ENCODE measurements at places on chromosomes 1 and 21.
A peak's percentile ranks its signal among the peaks of the same experiment; 100 is the strongest.

DNA sequence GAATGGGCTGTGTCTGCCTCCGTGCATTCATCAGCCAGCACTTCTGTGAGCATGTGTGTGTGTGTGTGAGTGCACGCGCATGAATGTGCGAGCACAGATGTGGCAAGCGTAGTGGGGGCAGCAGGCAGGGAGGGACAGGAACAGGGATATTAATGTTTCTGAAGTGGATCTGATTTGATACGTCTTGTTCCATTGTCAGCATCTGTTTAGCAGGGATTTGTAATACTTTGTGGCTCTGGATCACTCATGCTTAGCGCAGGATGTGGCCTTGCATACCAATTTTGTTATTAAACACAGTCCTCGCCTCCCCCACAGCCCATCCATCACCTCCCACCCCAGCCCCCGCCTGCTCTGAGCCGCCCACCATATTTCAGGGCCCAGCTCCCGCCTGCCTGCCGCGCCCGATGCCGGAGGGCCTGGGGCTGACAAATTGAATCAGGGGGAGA, 52.4 kb downstream of the TMEM53 start:
- DNase-seq = no peak

DNA sequence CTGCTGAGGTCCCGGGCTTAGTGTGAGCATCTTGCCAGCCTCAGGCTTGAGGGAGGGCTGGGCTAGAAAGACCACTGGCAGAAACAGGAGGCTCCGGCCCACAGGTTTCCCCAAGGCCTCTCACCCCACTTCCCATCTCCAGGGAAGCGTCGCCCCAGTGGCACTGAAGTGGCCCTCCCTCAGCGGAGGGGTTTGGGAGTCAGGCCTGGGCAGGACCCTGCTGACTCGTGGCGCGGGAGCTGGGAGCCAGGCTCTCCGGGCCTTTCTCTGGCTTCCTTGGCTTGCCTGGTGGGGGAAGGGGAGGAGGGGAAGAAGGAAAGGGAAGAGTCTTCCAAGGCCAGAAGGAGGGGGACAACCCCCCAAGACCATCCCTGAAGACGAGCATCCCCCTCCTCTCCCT, 7.2 kb upstream of the HTR6 start:
- DNase-seq = no peak

DNA sequence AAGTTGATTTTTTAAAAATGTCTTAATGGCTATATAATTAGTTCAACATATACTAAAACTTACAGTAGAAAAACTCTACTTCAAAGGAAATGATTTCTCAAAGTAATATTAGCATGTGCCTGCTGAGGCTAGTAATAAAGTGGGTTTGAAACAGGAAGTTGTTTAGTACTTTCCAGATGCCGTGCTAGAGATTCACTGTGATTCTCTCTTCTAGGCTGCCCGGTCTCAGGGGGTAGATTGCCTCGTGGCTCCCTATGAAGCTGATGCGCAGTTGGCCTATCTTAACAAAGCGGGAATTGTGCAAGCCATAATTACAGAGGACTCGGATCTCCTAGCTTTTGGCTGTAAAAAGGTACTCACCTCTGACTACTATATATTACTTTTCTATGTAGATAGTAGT, 9.1 kb downstream of the EXO1 start:
- no peak for DNase-seq

DNA sequence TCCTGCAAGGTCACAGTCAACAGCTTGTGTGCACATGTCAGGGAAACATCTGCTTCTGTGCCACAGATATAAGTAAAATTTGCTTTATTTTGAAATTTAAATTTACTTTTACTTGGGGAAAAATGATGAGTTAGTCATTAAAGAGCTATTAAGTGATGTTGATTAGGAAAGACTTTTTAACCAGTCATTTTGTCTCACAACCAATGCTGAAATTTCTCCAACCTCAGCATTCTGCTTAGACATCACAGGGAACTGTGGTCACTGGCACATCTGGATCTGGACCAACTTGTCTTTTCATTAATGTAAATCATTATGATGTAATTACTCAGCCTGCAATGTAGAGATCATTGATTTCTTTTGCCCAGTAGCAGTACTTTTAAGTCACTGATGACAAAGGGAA, 301.0 kb downstream of the TTLL7 start:
- DNase-seq = no peak

- no peak for DNase-seq
Observed at GRCh38 chr1:41467673-41468072, 16.8 kb downstream of the EDN2 start.

DNA sequence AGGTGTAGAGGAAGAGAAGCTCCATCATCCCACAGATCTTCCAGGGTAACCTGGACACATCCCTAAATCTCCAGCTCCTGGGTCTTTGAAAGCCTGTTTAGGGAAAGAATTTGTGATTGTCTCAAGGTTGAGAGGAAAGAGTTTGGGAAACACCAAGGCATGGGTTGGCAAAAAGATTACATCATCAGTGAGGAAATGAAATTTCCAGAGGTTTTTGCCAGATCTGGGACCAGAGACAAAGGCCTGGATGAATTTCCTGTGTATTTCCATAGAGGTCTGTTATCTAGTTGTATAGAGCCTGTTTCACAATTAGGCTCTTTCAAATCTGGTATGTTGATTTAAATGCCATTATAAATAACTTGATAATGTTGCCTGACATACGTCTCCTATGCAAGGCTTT, 82.3 kb downstream of the GPR89B start:
- DNase-seq = no peak

DNA sequence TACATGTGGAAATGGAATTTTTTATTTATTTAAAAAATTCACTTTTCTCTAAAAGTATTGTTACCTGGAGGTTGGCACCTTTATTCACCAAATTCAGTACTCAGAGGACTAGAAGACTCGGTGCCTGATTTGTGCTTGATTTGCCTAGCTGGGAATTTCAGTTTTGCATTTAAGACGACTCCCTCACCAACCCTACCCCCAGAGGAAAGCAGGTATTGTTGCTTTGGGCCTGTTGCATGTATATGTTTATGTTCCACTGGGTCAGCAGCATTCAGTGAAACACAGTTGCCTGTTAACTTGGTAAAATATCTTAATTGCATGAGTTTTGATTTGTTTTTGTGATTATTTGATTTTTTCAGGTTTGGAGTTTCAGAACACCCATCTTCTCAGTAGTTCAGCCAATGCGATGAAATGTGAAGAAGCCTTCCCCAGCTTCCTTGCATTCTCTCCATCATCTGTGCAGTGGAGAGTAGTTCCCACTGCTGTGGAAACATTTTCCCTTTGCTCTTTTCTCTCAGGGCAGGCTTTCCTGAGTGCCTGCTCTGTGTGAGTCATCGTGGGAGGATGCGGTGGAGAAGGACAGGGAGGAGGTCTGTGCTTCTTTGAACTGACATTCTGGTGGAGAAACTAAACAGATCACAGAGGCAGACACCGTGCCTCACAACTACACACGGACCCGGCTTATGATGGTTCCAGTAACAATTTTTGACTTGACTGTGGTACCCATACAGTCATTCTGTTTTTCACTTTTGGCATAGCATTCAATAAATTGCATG, 6.4 kb downstream of the ADARB1 start:
- DNase-seq = peak; percentile 24

- no peak for DNase-seq
Observed at GRCh38 chr1:160330119-160330518, 12.9 kb downstream of the COPA start.

- DNase-seq = no peak
Observed at GRCh38 chr1:87951852-87952251, 623.2 kb downstream of the LMO4 start.

DNA sequence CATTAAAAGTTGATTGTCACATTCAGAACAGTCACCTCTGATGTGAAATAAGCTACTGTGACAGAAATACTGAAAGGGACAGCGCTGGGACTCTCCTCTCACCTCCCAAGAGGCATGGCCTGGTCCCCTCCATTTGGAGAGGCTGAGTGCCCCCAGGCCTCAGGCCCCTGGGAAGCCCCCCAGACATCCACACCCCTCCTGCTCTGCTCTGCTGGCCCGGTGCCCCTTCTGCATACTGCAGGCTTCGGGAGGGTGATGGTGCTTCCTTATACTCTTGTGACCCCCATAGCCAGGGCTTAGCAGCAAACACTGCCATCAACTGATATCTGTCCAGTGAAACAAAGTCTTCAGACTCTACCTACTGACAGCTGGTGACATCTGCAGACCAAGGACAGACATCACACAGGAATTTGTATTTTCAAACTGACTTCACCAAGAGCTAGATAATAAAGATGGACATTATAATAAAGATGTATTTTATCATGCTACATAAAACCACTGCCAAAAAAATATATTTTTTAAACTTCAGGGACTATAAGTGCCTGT, 36.9 kb downstream of the C2CD2 start:
- DNase-seq = no peak

DNA sequence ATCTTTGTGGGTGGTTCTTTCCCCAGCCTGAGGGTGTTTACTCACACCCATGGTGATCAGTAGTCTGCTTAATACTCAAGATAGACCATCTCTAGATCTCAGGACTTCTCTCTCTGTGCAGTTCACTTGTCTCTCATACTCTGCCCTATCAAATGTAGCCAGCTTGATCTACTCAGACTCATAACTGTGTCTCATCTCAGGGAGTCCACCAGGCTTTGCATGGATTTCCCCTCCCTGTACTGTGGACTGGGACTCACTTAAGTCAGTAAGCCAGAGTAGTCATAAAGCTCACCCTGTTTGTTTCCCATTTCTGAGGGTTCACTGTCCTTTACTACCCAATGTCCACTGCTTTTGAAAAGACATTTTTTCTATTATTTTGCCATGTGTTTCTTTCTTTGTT, 41.8 kb downstream of the LYPLAL1 start:
- no peak for DNase-seq

DNA sequence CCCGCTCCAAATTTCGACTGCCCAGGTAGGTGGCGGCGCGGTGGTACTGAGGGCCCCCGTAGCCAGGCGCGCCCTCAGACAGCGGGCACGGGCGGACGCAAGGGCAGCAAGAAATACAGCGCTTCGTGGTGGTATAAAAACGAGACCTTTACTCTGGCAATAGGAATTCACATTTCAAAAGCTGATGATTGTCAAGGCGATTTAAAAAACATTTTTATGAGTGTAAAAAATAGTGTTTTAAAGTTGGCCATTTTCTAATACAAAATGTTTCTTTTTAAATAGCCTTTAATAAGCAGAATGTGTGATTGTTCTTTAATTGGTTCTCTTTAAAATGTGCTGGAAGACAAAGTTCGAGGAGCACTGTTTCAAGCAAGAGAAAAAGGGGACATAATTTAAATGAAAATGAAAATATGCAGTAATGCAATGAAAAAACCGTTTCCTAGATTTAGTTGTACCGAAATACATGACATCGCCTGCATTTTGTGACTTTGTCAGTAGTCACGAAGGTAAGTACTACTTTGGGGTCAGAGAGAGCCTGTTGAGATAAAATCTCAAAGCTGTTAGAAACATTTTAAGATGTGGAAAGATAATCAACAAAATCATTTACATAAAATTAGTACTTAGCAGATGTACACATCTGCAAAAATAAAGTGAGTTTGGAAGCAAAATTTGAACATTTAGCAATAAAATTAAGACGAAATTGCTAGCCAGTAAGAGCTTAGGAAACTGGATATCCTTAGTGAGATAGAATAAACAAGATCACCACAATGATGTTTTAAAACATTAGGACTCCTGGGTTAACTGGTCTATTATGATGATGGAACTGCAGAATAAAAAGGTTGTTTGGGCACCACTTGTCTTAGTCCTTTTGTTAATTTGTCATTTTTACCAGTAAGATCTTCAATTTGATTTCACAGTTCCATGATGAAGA, 1.1 kb upstream of the PSMG1 start:
- no peak for DNase-seq

GRCh38 chr1:97976801-97977200, 56.0 kb upstream of the DPYD start:
- no peak for DNase-seq

GRCh38 chr1:89888480-89889322, 67.9 kb downstream of the LRRC8D start:
- DNase-seq = no peak

- no peak for DNase-seq
Observed at GRCh38 chr1:2289607-2290006, 61.5 kb downstream of the SKI start.

GRCh38 chr1:37807220-37807554, 403 bp upstream of the C1orf122 start:
- no peak for DNase-seq

GRCh38 chr1:168091720-168092550, 44.8 kb downstream of the GPR161 start:
- DNase-seq = no peak

- no peak for DNase-seq
Observed at GRCh38 chr1:199821029-199821779, 206.3 kb upstream of the NR5A2 start.

DNA sequence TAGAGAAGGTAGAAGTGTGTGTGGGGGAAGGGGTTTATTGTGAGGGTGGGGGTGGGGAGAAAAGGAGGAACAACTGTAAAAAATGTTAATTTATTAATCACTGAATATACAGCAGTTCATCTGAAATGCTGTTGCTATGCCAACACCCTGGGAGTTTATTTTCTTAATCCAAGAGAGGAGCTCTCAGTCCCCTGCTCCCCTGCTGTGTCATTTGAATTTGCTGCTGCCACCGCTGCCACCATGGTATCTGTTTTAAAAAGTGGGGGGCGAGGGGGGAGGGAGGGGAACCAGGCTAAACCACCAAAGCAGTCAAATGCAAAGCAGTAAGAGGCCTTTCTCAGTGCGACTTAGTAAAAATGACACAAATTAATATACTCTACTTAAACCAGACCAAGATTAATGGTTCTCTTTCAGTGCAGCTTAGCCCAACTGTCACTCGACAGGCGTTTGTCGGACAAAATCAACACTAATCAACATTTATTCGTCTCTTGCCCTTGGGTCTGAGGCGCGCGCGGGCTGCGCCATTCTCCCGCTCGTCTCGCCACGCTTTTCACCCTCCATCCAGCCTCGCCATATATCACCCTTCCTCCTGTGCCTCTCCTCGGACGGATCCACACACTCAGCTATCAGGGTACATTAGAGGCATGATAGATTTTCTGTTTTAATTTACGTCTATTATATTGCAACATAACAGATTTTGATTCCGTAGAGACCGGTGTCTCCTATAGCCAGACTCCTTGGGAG, 76.2 kb downstream of the PBX1 start:
- DNase-seq = no peak

DNA sequence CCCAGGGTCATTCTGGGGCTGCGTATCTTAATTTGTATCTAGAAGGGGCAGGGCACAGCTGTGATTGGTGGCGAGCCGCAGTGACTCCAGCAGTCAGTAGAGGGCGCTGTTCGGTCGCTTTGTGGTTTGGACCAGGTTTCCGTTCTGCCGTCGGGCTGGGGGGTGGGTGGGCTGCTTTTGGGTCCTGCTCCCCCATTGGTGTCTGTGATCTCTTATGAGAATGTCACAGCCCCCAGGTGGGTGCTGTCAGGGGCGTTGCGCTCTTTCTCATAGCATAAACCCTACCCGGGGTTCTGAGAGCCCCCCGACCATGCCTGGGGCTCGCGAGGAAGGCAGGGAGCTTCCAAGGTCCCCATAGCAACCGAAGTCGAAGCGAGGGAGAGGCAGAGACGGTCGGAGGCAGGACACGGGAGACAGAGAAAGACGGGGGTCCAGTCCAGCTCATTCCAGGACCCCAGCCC, 5.4 kb downstream of the TFF3 start:
- DNase-seq = no peak

- DNase-seq = peak; percentile 17
Observed at GRCh38 chr1:29505532-29506220, 269.4 kb downstream of the PTPRU start.
